ENCODE measurements at places on chromosomes 1 and 21.

DNA sequence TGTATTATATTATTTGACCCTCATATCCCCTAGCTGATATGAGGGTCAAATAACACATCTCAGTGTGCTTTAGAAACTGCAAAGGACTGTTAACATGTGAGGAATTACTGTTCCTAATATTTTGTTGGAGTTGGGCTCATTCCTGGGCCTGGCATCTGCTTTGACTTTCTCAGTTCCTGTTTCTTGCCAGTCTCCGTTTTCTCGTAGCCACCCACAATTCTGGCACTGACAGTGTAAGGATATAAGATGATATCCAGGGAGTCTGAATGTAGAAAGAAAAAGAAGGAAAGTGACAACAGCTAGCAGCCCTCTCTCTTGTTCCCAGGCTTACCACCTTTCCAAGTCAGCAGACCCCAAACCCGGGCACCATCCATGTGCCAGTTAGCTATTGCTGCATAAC lies 54.4 kb upstream of the SCMH1 start:
- no peak for DNase-seq

GRCh38 chr1:59671066-59671952 lies 143.4 kb upstream of the HOOK1 start:
- DNase-seq: no peak

- DNase-seq: peak; percentile 62
These were observed 50.0 kb downstream of the MRPL37 start for GRCh38 chr1:54249819-54250435.

DNA sequence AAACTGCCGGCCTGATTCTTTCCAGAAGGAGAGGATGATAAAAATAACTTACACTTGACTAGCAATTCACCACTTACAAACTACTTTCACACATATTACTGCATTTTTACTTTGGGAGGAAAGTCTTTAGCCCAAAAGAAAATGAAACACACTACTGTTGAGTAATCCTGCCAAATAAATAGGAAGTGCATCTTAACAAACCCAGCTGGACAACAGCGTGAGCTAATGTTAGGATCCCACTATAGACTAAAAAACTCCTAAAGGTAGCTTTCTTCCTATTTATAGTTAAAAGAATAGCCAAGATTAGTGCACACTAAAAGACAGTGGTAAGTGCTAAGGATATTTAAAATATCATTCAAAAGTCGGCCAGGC lies 83.8 kb downstream of the HSF2BP start:
- DNase-seq: no peak

GRCh38 chr1:24263746-24264145 lies 55.4 kb upstream of the GRHL3 start:
- DNase-seq: no peak

- no peak for DNase-seq
These were observed 3.2 kb upstream of the ATP1A2 start for GRCh38 chr1:160112357-160112756.

DNA sequence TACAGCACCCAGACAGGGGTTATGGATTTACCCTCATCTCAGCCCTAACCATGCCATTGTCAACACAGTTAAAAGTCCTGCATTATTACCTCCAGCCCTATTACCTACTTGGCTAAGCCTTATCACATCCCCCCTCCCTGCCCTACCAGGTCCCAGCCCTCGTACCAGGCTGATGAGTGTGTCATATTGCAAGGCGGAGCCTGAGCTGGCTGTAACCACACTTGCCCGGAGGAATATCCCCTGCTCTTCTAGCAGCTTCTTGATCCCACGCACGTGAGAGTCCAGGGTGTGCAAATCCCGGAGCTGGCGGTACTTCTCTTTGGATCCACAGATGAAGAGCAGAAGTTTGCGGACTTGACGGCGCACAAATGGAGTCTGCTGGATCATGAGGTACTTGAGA lies 87.4 kb downstream of the UBR4 start:
- no peak for DNase-seq

DNA sequence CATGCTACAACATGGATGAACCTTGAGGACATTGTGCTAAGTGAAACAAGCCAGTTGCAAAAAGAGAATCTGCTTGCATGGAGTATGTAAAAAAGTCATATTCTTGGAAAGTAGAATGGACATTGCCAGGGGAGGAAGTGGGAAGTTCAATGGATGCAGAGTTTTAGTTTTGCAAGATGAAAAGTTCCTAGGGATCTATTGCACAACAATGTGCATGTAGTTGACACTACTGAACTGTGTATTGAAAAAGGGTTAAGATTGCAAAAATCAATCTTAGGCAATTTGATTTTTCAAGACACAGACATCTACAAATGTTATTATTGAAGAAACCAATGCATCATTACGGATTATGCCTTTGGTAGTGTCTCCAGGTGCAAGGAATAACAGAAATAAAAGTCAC lies 50.3 kb upstream of the MAGI3 start:
- no peak for DNase-seq

GRCh38 chr1:186793582-186793927 lies 35.2 kb upstream of the PLA2G4A start:
- DNase-seq: no peak

DNA sequence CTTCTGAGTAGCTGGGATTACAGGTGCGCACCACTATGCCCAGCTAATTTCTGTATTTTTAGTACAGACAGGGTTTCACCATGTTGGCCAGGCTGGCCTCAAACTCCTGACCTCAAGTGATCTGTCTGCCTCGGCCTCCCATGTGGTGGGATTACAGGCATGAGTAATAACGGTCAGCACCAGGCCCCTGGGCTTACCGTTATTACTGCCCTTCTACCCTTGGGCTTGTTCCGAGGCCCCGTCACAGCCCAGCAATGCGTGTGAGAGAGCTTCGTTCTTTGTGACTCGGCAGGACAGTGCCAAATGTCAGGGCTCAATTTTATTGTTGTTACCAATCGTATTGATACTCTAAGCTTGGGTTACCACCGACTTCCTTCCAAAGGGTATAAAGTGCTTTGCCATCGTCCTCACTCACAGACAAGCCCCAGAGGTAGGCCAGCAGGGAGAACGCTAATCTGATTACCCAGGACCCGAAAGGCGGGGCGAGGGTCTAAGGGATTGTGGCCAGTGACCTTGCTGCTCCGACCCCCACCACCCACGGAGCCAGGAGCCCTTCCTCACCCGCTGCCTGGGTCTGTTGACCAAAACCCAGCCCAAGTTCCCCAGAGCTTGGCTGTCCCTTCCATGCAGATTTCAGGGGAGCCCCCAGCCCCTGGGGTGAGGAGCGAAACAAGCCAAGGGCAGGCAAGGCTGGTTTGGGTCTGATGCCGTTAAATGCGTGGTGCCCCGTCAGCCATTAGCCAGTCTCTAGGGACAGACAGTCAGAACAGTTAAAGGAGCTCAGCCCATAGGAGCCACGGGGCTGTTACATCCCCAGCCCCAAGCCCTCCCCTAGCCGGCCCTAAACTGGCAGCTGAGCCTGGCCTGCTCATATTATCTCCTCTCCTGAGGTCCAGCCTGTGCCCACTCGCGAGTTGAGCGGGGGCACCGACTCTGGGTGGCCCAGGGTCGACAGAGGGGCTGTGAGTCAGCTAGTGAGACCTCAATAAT lies 54.9 kb upstream of the CASZ1 start:
- no peak for DNase-seq

GRCh38 chr1:101587741-101588140 lies 350.9 kb downstream of the S1PR1 start:
- no peak for DNase-seq

DNA sequence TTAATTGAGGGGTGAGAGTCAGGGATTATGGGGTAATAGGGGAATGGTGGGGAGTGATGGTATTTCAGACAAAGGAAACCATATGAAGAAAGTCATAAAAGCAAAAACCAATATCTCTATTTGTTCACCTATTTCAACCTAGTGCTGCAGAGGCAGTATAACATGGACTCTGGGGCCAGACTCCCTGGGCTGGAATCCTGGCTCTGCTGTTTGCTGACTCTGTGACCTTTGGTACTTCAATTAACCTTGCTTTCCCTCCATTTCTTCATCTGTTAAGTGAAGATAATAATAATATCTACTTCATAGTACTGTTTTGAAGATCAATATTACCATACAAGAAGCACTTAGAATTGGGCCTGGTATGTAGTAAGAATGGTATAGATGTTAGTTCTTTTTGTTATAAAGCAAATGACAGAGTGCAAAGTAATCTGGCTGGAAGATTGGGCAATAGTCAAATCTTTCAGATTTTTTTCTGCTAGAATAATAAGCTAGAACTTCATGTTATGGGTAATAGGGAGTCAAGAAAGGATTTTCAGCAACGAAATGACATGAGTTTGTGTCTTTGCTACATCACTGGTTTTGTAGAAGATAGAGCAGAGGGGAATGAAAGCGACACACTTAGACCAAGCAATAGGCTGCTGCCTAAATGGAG lies 9.0 kb downstream of the EPHX4 start:
- DNase-seq: no peak

DNA sequence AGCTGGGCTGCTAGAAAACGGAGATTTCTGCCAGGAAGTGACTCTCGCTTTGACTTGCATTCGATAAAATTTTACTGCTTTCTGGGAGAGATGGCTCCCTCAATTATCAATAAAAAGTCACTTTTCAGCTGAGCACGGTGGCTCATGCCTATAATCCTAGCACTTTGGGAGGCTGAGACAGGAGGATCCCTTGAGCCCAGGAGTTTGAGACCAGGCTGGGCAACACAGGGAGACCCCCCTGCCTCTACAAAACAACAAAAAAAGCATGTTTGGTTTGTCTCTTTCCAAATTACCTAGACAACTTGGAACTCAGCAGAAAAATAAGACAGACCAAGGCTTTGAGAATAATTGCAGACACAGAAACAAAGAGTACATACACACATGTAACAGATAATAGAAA lies 12.9 kb upstream of the ENSA start:
- no peak for DNase-seq

DNA sequence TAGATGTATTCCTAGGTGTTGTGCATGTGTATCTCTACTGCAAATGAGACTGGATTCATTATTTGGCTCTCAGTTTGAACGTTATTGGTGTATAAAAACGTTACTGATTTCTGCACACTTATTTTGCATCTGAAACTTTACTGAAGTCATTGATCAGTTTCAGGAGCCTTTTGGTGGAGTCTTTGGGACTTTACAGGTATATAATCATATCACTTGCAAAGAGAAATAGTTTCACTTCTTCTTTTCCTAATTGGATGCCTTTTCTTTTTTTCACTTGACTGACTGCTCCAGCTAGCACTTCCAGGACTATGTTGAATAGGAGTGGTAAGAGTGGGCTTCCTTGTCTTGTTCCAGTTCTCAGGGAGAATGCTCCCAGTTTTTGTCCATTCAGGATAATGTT lies 252.2 kb downstream of the SMYD3 start:
- DNase-seq: no peak

DNA sequence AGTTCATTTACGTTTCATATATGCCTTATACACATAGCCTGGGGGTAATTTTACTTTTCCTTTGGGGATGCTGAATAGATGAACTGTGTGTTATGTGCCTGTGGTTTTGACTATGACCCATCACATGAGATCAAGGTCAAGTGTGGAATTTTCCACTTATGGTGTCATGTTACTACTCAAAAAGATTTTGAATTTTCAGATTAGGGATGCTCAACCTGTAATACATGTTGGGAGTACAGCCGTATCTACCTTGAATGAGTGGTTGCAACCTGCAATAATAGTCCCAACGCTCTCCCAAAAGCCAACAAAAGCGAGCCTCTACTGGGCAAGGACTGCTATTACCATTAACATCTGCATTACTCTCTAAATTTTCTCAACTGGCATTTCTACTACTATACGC lies 68.5 kb upstream of the SDC3 start:
- no peak for DNase-seq

DNA sequence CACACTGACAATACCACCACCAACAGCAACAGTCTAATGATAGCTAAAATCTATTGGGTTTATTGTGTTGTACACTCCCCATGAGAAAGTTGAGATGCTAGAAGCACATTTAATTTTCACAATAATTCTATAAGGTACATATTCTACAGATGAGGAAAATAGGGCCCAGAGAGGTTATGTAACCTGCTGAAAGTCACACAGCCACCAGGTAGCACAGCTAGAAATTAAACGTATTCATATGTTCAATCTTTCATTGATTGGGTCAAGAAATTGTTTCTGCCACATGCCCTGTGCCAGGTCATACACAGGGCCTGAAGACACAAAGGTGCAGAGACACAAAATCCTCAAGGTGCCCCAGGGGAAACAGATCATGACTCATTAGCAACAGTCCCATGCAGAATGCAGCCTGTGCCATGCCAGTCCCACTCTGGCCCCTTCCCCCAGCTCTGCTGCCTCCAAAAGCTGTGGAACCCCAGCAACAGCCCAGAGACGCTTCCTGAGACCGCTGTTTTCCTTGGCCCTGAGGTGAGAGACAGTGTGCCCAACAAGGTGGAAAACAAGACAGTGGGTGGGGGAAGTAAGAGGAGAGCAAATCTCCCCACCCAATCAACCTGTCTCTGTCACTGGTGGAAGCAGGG lies 32.1 kb downstream of the GJA4 start:
- no peak for DNase-seq

DNA sequence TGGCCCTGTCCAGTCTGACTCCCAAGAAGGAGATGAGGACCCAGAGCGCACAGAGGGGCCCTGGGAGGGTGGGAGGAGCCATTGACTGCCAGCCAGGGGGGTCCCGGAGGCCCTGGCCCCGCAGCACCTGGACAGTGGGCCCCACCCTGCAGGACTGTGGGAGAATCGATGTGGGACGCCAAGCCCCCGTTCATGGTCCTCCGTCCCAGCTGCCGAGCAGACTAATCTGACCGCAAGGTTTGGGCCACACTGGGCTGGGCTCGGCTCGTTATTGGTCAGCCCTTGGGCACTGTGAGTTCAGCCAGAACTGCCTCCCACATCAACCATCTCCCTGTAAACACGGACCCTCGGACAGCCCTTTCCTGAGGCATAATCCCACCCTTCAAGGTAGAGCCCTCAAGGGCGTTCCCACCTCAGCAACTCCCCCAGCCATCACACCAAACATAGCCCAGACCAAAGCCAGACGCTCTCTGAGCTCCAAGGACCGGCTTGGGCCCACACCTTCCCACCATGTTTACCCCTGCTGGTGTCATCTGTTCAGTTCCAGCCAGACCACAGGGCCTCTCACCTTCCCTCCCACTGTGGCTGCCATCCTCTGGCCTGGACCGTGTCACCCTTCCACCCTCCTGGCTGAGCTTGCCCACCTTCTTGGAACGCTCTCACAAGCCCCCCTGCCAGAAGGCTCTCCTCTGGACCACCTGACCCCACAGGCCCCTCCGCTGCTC lies 16.2 kb upstream of the POFUT2 start:
- no peak for DNase-seq

DNA sequence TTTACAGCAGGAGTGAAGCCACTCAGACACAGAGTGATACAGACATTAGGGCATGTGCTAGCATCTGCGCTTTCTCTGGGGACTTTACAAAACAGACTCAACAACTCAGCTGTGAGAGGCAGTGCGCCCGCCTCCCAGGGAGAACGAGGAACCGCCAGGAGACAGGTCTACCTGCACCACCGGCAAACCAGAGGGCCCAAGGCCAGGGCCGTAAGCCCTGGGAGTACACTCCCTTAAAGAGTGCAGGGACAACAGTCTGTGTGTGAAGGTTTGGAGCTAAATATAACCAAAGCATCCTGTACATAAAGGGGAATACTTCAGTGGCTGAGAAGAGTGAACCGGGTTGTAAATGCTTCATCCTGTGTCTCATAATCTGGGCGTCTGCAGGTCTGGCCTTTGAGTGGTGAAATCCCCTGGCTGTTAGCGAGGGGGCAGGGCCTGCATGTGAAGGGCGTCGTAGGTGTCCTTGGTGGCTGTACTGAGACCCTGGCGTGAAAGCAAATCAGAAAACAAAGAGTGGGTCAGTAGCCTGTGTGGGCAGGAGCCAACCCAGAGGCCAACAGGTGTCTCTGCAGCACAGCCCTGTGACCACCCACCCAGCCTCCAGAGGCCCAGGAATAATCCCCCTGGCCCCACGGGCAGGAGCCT lies 86.9 kb downstream of the CD247 start:
- DNase-seq: no peak

- no peak for DNase-seq
These were observed 289.8 kb upstream of the SNX7 start for GRCh38 chr1:98371764-98372163.
